Glomerular endothelial cell (primary cell): ENCODE measurements at places on chromosomes 16 and 17. TPM values are rescaled to one million over a fixed set of nuclear protein-coding genes. Genes with fewer than 3 reads are reported as not detected.

C17orf50 gene
- total RNA-seq: not detected in 2 replicates

GRCh38 chr17:62650587-62650986 lies 23.1 kb downstream of the MRC2 start:
- no peak for DNase-seq

GRCh38 chr16:13919330-13919682 lies 648 bp upstream of the ERCC4 start:
- DNase-seq: peak; percentile 25

NACA2 gene
- not detected in 2 replicates for total RNA-seq

MAP3K3 gene
- total RNA-seq: 68.0 and 82.5 TPM in 2 replicates

GRCh38 chr16:56328276-56329022 lies 96.9 kb downstream of the AMFR start:
- no peak for DNase-seq

DNA sequence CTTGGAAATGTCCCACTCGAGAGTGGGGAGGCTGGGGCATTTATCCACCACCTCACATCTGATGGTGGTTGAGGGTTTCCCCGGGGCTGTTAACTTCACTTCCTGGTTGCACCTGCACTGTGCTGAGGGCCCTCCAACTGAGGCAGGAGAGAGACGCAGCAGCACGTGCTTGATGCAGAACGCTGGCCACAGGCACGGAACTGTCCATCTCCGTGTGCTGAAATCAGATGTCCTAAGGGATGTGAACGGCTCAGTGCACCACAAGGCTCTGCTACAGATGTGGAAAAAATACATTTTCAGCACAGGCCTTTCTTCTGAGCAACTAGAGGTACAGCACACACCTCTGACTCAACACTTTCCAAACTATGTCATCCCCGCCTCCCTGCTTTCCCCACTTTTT lies 114.8 kb upstream of the C16orf82 start:
- DNase-seq: no peak

DNA sequence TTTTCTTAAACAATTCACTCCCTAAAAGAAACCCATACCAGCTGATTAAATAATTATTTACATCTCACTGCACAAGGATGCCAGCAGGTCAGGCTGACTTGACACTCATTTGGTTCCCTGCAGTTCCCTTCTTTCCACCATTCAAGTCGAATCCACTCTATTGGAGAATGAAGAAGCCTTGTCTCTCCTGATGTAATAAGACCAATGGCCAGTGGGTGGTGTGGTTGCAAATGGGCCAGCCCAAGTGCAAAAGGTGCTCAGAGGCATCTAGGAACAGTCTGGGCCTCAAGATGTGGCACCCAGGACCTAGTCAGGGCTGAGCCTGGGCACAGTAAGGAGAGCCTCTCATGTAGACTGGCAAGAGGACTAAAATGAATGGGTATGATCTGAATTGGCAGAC lies 9.3 kb downstream of the C16orf78 start:
- DNase-seq: no peak

DNA sequence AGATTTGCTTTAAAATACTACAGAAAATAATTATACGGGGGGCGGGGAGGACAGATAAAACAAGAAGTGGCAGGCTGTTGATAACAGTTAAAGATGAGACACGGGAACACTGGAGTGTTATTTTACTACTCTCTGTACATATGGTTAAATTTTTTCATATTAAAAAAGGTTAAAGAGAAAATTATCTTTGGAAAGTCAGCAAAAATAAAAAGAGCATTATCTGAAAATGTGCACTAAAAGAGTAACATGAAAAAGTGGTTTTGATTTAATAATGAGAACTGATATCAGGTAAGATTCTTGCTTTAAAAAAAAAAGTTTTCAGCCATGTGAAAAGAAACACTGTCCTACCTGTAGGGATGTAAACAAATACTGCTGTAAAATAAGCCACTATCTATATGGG lies 46.9 kb downstream of the ERN1 start:
- DNase-seq: no peak

DNA sequence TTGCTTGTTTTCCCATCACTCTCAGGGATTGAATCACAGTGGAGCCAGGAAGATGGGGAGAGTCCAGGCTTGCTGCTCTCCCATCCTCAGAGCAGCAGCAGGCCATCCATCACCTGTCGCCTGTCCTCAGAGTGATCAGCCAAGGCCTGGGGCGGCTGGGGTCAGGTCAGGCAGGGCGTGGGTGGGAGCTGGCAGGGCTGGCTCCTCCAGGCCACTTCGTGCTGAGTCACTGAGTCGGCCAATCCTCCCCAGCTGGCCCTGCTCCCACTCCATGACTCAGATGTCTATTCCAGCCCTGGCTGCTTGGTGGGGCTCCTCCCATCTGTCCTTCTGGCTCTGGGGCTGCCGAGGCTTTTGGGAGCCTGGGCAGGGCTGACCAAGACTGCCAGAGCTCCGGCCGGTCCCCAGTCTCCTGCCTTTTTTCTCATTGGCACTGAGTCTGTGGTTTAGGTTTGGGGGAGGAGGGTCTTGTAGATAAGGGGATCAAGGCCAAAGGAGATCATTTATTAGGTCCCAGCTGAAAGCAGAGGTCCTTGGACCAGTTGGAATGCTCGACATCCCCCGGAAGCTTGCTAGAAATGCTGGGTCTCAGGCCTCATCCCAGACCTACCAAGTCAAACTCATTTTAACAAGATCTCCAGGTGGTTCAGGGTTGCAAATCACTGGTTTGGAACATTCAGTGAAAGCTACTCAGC lies 72.7 kb downstream of the ABCC1 start:
- peak; percentile 75 for DNase-seq

GRCh38 chr17:44983563-44983962 lies 15.5 kb upstream of the C1QL1 start:
- no peak for DNase-seq

SDR42E1 gene
- total RNA-seq: 3.5 and 6.6 TPM in 2 replicates

GRCh38 chr16:65154321-65154720 lies 32.5 kb upstream of the CDH11 start:
- no peak for DNase-seq

DNA sequence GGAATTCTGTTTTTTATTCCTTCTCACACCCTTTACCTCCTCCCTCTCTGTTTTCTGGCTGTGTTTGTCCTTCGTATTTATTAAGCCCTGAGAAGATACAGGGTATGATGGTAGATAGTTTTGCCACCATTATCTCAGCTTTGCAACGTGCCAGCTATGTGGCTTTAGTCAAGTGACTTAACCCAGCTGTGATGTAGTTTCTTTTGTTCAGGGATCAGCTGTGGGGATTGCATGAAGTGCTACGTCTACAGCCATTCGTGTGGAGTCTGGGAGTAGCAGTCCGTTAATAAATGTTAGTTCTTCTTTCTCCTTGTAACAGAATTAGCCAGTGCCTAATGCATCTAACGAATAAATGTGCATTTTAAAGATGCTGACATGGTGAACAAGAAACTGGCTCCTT lies 128.4 kb downstream of the HAPSTR1 start:
- no peak for DNase-seq

UNC45B gene
- 0.12 TPM in 1 of 2 replicates, not detected in the other for total RNA-seq

DNA sequence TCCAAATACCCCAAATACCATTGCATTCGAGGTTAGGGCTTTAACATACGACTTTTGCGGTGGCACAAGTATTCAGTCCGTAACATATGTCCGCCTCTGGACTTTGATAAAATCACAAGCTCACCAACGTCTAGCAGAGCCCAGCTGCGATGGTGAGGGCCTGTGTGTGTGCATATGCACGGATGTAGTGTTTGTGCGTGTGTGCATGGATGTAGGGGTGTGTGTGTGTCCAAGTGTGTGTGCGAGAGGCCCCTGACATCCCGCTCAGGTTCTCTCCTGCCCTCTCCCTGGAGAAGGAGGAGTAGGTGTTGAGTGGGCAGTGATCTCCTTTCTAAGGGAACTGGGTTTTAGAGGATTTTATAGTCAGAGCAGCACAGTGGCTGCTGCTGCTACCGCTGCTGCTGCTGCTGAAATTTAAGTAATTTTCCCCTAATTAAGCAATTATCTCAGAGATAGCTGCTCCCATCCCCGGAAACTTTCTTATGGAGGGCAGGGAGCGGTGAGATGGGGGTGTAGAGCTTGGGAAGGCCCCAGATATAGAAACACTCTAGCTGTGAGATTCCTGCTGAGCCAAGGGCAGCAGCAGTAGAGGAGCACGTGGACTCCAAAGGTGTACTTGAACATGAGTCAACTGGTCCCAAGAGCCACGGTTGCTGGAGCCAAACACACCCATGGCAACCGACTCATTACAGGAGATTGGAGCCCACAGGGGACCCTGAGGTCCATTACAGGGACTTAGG lies 121.7 kb upstream of the SDK2 start:
- DNase-seq: no peak

LPO gene
- not detected in 2 replicates for total RNA-seq

GRCh38 chr17:9987779-9988585 lies 82.9 kb upstream of the RCVRN start:
- no peak for DNase-seq

DNA sequence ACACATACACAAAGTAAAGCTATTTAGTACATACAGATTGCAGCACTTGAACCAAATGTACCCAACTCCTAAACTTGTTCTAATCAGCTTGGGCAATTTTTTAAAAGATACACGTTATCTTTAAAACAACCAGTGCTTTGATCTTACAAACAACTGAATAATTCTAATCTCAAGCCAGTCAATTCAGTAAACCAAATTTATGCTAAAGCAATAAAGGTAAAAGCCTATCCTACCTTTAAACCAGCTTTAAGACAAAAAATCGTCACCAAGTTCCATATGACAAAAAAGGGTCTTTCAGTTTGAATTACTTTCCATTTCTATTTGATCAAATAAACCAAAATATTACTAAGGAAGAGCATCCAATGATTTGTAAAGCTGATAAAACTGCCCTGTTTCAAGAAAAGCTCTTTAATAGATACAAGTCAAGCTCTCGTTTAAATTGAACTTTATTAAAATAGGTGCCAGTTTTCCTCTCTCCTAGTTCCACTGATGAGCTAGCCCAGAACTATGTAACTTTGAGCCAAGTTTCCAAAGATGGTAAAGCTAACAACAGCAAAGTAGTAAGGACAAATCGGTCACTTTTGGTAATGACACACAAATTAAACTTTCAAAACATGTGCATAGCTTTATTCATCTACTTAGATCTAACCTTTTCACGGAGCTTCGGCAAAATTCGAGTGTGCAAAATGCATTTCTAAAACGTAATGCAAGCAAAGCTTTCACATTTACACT lies 10.2 kb downstream of the CRYBA1 start:
- no peak for DNase-seq

DNA sequence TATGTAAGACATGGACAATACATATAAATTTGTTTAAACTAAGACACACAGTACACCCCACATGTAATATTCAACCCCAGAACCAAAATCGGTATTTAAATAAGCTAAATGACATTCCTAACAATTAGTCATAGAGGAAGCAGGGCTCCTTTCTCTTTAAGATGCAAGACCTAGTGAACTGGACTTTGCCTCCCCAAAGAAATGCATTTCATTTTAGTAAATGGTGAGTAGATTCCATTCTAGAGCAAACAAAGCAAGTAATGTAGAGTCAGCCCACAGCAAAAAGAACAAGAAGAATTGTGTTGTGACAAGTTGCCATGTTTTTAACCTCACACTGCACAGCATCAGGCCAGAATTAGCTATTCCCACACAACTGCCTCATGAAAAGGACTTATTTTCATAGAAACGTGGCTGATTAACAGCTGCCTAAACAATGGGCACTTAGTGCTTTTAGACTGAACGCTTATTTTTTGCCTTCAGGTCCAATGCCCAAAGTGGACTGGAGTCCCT lies 14.4 kb downstream of the DNAJC7 start:
- DNase-seq: no peak

EPOP gene
- 2.7 and 2.8 TPM in 2 replicates for total RNA-seq

SPNS3 gene
- 0.23 and 0.24 TPM in 2 replicates for total RNA-seq

DNA sequence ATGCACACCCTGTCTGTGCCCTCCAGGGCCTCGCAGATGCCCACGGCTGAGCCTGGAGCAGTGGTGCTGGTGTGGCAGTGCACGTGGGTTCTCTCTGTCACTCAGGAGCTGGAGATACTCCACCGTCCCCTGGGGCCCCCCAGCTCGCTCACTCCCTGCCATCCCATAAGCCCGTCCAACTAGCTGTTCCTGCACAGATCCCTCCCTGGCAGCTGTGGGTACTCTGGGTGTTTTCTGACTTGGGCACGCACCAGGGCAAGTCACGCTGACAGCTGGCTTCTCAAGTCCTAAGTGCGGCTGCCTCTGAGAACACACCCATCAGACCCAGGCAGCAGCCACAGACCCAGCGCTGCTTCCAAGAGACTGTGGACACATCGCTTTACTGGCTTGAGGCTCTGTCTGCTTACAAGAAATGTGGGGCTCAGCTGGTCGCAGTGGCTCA lies 25.4 kb upstream of the ITGB4 start:
- no peak for DNase-seq

DNA sequence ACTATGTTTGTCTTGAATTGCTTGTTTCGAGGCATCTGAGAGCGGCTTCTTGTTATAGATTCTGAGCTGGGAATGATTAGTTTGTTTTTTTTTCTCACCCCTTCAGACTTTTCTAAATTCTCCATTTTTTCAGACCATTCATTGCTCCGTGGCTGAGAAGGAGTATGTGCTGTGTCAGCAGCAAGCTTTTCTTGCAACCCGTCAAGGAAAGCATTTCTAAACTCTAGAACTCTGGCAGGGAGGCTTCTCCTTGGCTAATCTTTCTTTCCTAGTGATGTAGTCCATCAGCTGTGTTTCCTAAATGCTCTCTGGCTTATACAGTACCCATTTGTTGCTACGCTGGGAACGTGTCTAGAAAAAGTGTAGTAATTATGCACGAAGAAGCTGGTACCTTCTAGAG lies 133.5 kb downstream of the FTO start:
- DNase-seq: no peak

DNA sequence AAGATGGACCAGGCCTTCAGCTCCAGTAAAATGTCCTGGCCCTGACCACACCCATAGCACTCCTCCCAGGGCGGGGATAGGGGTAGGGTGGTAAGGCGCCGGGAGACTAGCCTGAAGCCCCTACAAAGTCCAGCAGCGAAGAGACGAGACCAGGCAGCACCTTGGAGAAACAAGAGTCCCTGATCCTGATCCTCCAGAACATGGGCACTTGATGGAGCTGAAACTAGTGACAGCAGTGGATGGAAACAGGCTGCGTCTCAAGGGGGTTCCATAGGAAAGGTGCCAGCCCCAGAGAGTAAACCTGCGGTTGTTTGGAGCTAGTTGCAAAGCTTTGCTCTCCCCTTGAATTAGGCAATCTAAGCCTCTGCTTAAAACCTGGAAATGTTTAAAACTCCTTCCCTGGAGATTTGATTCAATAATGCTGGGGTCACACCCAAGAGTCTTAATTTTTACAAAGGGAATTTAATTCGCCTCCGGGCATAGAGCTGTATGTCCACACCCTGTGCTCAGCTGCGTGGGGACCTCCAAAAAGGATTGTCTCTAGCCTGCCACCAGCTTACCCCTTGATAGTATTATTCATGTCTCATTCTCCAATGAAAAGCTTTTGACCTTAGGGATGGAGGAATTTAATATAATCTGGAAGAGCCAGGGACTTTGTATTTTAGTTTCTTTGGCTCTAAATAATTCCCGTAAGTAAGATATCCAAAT lies 258.6 kb downstream of the PMP22 start:
- no peak for DNase-seq

GRCh38 chr17:7027335-7027734 lies 4.5 kb downstream of the BCL6B start:
- DNase-seq: no peak

RUNDC1 gene
- total RNA-seq: 8.3 and 13.5 TPM in 2 replicates
